A172 (cell line): ENCODE measurements at places on chromosomes 7 and 10.

DNA sequence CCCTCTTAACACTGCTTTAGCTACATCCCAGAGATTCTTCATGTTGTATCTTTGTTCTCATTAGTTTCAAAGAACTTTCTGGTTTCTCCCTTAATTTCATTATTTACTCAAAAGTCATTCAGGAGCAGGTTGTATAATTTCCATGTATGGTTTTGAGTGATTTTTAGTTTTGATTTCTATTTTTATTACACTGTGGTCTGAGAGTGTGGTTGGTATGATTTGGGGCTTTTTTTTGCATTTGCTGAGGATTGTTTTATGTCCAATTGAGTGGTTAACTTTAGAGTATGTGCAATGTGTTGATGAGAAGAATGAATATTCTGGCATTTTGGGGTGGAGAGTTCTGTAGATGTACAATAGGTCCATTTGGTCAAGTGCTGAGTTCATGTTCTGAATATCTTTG is 37.9 kb upstream of the CAPZA2 start:
- no peak for DNase-seq

DNA sequence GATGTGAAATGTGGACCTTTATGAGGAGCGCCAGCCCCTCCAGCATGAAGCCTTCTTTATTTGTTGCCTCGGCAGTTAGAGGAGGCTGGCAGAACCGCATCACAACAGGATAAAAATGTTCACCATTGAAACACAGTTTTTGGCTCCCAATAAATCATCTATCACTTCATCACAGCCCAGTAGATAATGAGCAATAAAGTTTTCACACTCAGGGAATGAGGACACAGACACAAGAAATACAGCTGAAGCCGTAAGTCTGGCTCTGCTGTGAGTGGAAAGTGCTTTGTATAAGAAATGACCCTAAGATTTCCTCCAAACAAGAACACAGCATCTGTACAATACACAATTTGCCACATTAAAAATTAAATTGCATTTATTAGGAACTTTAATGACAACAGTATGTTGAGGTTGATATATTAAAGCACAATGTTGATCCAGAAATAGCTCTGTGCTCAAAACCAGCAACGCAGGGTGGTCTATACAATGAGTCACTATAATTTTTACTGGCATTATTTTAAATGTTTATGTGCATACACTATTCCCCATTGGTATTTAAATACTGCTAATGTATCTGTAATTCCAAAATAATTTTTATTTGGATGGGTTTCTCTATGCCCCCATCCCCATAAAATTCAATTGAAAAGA is 301.8 kb upstream of the MGMT start:
- DNase-seq = no peak

DNA sequence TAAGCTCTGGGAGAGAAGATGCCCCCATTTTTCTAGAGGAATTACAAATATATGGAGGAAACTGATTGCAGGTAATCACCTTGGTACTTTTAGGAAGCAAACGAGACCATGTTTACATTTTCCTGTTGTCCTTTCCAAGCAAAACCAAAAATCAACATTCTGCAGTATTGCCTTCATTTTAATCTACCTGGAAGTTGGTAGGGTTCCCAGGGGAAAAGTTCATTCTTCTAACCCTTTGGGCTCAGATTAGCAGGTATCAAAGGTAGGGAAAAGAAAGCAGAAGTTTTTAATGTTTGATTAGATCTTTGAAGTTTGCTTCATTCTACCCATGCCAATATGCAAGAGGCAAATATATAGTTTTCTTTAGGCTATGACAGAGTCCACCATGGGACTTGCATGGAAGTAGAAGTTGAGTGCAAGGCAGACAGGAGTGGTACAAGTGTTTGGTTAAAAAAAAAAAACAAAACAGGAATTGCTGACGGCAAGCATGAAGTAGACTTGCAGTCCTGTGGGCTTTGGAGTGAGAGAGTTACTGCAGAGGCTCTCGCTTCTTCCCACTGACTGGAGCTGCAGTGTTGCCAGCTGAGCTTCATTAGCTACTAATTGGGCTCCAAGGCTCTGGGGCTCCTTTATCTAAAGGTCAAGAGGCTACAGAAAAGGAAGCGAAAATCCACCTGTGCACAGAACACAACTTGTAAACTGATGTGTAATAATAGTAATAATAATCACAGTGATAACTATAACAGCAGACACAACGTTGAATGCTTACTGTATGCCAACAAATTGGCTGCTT is 28.9 kb upstream of the ASAH2 start:
- DNase-seq = no peak

DNA sequence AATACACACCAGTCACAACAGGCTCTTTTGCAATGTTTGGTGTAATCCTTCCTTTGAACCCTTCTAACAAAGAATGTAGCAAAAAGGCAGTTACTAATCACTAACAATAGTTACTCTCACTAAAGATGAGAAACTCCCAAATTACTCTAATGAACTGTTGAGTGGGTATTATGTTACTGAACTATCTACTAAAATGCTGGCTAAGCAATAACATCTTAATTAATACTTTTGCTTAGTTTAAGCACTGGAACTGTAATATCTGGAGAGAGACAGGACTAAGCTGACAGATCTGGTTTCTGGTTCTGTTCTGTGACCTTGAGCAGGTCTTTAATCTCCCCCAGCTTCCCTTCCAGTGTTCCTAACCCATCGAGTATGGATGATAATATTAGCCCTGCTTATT is 241.7 kb downstream of the CHCHD3 start:
- DNase-seq = no peak

- DNase-seq = no peak
Observed at GRCh38 chr10:79242620-79243152, 104.6 kb upstream of the PPIF start.

- peak; percentile 61 for DNase-seq
Observed at GRCh38 chr7:11427686-11428273, 404.2 kb downstream of the THSD7A start.

- DNase-seq = no peak
Observed at GRCh38 chr7:25493805-25494366, 265.6 kb upstream of the NPVF start.

DNA sequence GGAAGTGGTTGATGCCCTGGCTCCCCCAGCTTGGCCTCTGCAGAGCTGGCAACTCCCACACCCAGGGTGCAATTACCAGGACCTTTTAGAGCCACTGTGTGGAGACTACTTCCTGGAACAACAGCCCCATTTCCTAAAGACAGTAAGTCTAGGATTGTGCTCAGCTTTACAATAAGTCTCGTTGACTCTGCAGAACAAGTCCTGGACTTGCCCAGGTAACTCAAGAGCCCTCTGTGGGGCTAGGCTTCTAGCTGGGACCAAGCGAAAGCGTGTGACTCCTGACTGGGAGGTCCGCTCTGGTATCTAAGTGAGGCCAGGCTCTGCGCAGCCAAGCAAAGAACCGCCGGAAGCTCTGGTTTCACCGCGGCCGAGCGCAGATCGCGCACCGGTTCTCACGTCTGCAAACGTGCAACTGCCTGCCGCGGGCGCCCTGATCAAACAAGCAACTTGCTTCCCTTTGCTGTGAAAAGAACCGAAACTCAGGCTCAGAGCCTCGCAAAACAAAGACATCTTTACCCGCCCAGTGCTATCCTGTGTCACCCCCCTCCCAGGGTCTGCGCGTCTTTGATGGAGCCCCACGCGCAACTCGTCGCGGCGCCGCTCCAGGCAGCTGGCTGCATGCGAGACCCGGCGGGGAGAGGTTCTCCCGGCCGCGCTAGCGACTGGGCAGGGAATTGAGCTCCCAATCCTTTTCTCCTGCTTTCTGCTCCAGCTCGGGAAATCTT is 4.4 kb upstream of the PDLIM1 start:
- no peak for DNase-seq

DNA sequence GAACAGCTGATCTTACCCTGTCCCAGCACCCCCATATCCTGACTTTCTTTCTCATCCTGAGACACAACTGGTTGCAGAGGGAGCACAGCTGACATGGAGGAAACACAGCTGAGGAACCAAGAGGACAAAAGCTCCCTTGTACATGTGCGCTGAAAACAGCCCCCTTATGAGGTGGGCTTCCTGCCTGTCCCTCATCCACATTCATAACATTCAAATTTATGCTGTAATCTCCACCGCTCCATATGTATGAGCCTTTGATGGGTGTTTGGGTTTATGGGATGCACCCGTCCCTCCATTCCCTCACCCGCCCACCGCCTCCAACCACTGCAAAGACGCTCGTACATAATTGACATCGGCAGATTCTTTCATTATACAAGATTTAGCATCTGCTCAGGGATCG is 49.6 kb upstream of the BTRC start:
- DNase-seq = no peak

- no peak for DNase-seq
Observed at GRCh38 chr10:20954519-20954918, 57.4 kb upstream of the NEBL start.

DNA sequence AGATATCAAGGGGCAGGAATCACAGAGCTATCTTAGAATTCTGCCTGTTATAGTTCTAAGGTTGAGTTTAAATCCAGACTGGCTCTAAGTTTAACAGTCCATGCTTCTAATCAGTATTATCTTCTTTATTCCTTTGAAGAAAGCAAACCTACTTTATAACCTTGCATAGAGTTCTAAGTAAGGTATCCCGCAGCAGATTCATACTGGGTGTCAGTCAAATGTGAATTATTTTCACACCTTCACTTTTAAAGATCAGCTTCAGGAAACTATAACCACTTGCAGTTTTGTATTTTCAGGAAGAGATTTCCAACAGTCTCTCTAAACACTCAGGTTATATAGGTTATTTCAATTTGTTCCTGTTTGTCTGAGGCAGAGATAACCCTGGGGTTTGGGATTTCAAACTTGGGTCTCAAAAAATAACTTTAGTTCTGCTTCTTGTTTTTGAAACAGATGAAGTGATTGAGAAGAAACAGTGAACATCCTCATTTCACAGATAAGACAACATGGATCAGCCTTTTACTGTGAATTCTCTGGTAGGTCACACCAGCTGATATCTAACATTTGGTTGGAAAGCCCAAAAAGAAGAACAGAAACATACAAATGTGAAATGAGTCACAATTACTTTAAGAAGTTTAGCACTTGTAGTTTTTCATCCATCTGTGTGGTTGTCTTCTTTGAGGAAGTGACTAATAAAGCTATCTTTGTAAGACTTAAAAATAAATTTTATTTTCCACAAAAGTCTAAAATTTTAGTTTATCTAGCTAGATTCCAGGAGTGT is 21.4 kb downstream of the STAMBPL1 start:
- peak; percentile 44 for DNase-seq

DNA sequence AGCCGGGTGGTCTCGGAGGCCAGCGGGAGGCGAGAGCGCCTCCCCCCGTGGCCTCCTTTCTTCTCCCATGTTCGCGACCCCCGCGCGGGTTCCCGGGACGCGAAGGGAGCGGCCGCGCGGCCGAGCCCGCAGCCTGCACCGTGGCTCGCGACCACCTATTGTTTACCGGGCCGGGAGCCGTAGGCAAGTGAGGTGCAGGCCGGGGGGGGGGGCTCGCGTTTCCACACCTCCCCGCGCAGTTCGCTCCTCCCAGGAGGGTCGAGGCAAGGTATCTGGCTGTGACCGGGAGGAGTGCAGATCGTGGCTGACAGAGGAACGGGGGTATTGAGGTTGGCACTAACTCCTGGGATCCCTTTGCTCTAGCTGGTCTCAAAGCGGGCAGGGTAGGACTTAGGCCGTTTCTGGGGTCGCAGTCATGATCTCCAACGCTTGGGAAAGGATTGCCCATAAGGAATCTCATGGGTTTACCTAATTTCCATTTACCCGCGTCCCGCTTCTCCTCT is 734 bp downstream of the PTPN12 start:
- no peak for DNase-seq

DNA sequence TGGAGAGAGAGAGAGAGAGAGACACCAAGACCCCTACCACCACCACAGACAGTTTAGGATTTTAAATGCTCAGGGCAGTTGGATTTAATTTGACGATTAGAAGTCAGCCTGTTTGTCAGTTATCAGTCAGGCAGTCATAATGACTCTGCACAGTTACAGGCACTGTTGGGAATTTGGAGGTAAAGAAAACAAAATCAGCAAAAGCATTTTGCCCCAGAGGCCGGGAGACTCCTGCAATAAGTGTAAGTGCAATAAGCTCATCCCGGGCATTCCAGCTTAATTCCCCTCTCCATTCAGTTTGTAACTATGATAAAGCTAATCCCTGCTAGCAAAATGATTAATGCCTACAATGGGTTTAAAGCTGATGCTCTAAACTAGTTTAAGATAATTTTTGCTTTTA is 13.5 kb downstream of the SEMA3C start:
- peak; percentile 37 for DNase-seq

GRCh38 chr7:84722086-84722485 is 464.8 kb downstream of the SEMA3D start:
- DNase-seq = peak; percentile 10

GRCh38 chr10:70508912-70509756 is 30.6 kb downstream of the PALD1 start:
- DNase-seq = peak; percentile 65

DNA sequence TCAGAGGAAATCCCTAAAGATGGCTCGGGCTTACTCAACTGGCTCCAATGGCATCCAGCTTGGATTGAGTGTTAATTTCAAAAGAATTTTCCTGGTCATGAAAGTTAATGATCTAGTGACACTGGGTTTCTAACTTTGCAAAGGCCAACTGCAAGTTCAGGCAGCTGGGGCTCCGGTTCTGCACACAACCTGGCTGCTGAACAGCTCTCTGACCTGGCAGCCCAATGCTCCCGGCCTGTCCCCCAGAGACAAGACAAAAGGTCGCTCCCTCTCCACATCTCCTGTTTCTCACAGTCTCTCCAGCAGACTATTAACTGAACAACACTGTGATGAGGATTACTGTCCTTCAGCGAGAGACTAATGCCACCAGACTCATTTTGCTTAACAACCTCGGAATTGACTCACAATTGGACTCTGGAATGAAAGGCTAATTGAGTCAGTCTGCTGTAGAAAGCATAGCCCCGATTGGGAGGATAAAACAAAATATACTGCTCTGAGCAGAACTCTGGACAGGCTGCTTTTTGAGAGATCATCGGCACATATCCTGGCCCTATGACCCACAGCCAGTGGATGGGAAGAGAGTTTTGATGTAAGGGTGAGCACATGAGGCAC is 174.5 kb downstream of the GFRA1 start:
- DNase-seq = no peak

GRCh38 chr7:34096777-34097176 is 191.4 kb downstream of the BMPER start:
- DNase-seq = no peak

DNA sequence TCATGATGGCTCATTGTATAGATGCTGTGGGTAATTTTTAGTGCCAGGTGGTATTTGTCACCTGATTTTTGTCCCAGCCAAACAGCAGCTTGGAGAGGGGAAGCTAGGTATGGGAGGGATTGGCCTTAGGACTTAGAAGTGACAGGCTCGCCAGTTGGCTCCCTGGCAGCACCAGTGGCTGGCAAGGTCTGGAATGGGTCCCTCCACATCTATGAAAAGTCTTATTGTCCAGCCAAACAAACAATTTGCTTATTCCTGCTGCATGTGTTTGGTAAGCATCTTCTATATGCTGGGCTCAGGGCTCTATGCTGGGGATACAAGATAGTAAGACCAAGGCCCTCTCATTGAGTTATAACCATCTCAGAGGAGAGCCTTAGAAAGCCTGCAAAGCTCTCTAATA is 42.5 kb downstream of the SORCS3 start:
- DNase-seq = no peak

DNA sequence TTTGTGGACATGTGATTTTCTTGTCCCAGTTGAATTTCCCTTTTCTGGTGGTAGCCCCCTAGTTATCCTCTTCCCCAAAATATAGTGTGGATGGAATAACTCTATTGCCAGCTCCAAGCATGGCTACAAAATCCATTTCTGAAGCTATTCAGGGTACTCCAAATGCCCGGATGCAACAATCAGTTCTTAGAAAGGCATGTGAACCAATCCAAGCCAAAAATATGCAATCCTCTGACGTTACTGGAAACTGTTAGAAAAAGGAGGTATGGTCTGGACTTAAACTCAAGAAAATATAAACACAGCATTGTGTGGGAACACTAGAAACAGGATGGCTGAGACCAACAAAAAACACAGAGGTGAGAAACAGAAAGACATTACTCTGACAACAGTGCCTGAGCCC is 347.0 kb downstream of the GPAM start:
- DNase-seq = no peak
